ENCODE measurements at places on chromosomes 3 and 15.

DNA sequence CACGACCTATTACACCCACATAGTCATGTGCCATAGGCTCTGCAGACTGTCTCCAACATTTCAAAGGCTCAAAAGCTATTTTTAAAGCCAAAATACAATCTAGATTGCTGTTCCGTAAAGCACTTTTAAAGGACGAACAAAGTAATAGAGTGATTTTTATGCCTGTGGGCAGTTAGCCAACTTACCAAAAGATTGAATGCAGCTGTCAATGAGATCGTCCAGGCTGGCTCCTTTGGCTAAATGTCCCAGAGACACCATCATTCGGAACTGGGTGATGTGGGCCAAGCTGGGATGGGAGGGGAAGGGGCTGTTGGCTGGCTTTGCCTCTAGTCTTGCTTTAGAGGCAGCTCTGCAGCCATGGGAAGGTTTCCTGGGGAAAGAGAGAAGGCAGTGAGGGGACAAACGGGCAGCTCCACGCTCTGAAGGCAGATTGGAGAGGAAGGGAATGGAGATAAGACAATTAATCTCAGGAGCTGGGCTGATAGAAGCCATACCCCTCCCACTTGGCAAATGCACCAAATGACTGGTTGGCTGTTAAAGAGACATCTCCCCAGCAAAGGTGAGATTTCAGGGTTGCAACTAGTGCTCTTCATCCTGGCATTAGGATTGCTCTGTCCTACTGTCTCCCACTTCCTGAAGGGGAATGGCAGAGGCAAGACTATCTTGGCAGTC lies 4.8 kb downstream of the RASGRP1 start:
- no peak for DNase-seq

DNA sequence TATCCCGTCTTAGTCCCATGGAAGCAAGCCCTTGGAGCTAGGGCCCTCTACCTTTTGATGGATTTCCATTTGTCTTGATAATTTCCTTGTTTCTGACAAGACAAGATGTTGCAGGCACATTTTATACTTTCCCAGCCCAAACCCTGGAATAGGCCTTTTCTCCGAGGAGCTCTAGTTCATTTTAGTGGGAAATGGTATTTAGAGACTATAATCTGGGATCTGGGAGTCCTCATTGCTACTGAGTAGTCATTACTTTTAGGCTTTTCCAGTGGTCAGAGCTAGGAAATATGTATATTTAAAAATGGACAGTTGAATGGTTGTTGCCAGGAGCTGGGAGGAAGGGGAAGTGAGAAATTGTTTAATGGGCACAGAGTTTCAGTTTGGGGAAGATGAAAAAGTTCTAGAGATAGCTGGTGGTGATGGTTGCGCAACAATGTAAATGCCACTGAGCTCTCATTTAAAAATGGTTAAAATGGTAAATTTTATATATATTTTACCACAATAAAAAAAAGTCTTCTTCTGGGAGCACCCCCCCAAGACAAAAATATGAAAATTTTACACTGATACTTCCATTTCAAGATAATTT lies 31.6 kb downstream of the MLH1 start:
- DNase-seq = no peak

DNA sequence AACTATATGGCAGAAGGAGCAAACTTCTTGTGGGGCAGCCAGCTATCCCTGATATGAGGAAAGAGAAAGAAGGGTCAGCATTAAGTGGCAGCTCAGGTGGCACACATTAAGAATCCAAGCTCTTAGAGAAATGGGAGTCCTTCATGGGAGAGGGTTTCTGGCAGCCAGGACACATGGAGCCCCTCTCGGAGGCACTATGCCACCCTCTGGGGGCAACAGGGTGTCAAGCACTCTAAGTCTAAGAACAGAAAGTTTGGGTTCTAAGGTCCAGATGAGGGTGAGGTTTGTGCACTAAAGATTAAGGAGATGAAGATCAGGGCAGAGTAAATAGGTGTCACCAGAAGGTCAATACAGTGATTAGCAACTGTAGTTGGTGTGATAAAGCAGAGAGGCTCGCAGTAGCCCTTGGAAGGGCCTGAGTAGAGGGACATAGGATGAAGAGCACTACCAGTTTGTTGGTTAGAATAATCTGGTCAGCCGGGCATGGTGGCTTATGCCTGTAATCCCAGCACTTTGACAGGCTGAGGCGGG lies 89.3 kb downstream of the ST6GAL1 start:
- DNase-seq = no peak

DNA sequence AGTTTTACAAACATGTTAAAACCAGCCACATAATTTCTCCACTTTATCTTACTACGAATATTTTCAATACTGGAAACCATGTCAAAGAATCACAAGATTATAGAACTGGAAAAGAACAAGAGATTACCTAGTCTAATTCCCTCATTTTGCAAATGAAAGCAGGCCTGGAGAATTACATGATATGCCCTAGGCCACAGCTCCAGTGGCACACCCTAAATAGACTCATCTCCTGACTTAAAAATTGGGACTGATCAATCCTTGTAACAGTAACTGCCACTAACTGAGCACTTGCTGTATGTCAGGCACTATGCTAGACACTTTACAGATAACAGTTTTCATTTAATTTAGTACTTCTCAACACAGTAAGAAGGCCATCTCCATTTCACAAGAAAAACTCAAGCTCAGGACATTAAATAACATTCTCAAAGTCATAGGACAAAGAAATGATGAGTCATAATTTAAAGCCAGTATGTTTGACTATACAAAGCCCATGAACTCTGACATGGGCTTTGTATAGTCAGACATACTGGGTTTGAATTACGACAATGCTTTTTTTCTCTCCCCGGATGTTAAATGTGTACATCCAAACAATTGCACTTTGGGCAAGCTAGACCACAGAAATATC lies 9.4 kb downstream of the IGSF11 start:
- DNase-seq = no peak

- DNase-seq = no peak
Measured at GRCh38 chr3:33071181-33071580, 25.8 kb downstream of the GLB1 start.

GRCh38 chr3:55591888-55592287 lies 104.8 kb upstream of the WNT5A start:
- DNase-seq = no peak

- no peak for DNase-seq
Measured at GRCh38 chr3:106083207-106083606, 214.4 kb upstream of the CBLB start.

- no peak for DNase-seq
Measured at GRCh38 chr3:173404156-173404555, 6.6 kb downstream of the NLGN1 start.

DNA sequence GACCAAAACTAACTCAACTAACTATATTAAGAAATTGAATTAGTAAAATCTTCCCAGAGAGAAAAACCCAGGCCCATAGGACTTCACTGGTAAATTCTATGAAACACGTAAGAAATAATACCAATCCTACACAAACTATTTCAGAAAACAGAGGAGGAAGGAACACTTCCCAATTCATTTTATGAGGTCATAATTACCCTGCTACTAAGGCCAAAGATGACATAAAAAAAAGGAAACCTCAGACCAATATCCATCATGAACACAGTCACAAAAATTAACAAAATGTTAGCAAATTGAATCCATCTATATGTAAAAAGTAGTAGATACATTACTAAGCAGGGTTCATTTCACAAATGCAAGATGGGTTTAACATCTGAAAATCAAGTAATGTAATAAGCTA lies 3.5 kb downstream of the EDC3 start:
- no peak for DNase-seq

GRCh38 chr3:42101048-42101447 lies 9.9 kb downstream of the TRAK1 start:
- DNase-seq = no peak

DNA sequence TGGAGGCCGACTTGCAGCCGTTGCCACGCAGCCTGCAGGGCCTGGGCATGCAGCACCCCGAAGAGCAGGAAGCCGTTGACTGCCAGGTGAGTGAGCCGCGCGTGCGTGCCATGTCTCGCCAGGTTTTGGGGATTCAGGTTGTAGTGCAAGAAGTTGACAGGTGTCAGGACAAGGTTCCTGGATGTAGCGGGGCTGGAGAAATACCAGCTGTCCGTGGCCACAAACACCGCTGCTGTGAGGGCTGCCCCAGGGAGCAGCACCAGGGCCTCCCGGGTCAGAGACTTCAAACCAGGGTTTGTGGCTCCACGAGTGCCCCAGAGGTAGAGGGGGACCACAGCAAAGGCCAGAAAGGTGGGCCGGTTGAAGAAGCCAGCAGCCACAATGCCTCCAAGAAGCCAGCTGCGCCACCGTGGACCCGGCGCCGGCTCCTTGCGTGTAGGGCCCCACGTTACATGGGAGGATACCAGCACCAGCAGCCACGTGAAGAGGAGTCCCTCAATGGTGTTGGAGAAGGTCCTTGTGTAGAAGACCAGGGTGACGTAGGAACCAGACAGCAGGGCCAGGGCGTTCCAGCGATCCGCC lies 5.6 kb upstream of the NCBP2 start:
- no peak for DNase-seq

DNA sequence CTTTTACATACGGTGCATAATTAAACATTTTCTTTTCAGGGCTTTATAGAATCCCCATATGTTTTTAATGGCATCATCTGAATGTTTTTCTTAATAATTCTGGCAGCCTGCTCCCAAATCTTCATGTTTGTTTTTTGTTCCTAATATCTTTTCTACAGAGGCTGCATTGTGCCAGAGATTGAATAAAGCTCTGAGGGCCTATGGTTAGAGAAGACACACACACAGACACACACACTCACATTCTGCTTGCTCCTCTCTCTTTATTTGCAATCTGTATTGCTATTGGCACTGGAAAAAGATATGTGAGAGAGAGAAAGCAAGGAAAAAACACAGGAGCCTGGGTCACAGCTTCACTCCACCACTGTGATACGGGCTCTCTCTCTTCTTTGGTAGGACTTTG lies 136.0 kb downstream of the MECOM start:
- DNase-seq = no peak

DNA sequence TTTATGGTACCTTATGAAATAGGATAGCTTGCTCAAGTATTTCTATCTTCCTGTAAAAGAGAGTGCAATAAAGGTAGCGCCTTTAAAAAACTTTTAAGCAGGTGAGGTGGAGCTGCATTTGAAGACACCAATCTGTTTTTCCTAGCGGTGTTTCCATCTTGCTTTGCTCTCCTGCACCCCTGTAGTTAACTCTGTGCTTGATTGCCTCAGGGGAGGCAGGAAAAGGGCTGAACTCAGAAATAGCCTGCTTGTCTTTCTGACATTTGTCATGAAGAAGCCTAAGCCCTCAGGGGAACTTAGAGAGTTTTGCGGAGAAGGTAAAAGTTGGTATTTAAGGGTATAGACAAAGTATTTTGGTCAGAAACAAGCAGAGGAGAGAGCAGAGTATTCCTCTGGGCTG lies 63.0 kb upstream of the TPRG1 start:
- DNase-seq = no peak

- no peak for DNase-seq
Measured at GRCh38 chr3:13590841-13591520, 42.1 kb downstream of the FBLN2 start.

DNA sequence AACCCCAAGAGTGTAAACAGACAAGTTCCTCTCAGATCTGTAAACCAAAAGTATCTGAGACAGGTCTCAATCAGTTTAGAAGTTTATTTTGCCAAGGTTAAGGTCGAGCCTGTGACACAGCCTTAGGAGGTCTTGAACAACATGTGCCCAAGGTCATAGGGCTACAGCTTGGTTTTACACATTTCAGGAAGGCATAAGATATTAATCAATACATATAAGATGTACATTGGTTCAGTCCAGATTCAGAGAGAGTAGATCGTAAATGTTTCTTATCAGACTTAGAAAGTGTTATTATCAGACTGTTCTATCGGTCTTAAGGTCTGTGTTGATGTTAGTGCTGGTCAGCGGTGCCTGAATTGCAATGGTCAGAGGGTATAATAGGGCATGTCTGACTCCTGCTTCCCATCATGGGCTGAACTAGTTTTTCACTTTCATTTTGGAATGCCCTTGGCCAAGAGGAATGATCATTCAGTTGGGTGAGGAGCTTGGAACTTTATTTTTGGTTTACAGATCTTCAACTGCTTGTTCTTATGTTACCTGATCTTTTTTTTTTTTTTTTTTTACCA lies 27.0 kb upstream of the MFGE8 start:
- no peak for DNase-seq

DNA sequence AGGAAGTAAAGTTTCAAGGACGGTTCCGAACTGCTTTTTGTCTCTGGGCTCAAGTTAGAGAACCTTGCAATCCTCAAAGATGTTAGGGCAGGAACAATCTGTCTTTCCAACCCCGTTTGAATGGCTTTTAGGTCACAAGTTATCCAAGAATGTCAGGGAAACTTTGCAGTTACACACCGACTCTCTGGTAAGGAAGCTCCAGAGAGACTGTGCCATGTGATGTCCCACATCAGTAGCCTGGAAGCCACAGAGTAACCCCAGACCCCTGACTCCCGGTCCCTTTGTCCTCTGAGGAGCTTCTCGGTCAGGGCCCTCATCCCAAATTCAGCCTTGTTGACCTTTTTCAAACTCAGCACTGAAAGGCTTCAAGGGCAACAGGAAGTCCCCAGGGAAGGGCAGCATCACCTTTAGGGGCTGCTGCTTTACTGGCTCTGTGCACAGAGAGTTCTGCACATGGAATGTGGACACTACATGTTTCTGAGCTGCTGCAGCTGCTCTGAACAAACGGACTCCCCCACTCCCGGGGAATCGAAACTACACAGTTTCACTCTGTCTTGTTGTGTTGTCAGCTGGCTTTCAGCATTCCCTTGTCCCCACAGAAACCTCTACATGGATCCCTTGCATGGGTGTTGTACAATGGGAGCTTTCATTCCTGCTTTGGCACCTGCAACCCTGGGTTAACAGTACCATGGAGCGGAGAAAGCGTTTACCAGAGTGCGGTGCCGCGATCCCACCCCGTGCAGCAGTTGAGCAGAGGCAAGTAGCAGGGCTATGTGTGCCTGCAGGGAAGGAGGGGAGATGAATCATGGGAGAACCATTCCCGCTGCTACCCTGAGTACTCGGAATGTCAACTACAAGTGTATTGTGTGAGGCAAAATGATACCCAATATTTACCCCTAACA lies 408.2 kb upstream of the THBS1 start:
- no peak for DNase-seq

DNA sequence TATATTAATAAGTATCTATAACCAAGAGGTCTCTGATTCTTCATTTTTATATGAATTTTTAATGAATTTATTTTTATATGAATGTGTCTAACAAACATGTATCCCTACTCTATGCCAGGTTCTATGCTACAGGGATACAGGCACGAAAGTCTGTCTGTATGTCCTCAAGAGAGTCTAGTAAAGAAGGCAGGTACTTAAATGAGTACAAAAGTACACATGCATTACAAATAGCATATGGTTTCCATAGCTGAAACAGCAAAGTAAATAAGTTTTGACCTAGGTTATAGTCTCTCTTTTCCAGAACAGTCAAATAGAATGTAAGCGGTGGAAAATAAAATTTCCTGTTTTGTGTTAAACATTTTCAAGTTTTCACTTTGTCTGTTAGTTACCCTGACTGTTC lies 13.3 kb upstream of the ABHD10 start:
- DNase-seq = no peak
